ENCODE measurements at places on chromosomes 4 and X.

- no peak for DNase-seq
These were observed 35.1 kb downstream of the SYTL4 start for GRCh38 chrX:100696699-100697351.

GRCh38 chr4:137663251-137664045, 131.2 kb upstream of the PCDH18 start:
- DNase-seq, result peak; percentile 32

DNA sequence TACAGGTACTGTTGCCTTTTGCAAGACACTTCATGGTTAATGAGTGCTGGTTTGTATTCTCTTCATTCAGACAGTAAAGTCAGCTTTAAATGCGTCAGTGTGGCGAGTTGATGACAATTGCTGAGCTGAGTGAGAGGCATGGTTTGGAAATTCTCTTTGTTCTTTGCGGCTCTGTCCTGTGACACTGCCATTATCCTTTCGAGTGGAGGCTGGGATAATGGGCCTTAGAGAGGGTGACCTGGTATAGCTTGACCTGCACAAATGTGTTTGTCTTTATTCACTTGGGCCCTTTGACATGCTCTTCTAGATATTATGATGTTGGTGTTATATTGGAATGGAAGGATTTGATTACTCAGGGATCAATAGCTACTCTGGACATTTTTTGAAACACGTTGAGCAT, 208.5 kb upstream of the FAT1 start:
- no peak for DNase-seq

- DNase-seq, result peak; percentile 47
These were observed 68.8 kb downstream of the ARFIP1 start for GRCh38 chr4:152848508-152848907.

DNA sequence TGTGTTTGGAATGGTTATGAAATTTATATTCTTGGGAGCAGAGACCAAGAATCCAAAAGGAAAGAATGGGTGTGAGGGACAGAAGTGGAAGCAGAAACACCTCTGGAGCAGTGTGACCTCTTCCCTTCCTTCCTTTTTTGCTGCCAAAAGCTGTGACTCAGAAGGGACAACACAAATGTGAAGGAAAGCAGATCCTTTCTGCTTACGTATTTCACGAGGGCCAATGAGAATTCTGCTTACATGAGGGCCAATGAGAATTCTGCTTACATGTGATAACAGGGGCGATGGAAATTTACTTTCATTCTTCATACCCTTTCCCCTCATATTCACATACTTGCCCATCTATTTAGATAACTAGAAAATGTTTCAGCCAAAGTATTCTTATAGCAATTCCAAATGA, 404.6 kb downstream of the PRDM5 start:
- DNase-seq, result peak; percentile 43

- DNase-seq, result no peak
These were observed 520.1 kb upstream of the FRG1 start for GRCh38 chr4:189420572-189420971.

DNA sequence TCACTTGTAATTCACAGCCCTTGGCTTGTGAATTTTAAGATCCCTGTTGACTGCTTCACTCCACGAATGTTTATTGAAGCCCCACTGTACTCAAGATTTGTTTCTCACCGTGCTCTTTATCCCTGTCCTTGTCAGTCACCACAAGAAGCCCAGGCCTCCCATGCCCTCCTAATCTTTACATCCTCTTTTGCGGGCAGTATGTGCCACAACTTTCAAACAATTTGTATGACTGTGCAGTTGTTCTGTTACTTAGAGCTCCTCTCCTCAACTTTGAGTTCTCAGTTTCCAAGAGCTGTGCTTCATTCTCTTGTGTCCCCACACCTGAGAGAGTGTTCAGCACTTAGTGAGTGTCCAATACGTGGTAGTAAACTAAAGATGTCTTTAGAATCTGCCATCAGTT, 467.7 kb downstream of the NKX6-1 start:
- DNase-seq, result no peak

- peak; percentile 35 for DNase-seq
These were observed 49.2 kb upstream of the TLR2 start for GRCh38 chr4:153634738-153635353.

DNA sequence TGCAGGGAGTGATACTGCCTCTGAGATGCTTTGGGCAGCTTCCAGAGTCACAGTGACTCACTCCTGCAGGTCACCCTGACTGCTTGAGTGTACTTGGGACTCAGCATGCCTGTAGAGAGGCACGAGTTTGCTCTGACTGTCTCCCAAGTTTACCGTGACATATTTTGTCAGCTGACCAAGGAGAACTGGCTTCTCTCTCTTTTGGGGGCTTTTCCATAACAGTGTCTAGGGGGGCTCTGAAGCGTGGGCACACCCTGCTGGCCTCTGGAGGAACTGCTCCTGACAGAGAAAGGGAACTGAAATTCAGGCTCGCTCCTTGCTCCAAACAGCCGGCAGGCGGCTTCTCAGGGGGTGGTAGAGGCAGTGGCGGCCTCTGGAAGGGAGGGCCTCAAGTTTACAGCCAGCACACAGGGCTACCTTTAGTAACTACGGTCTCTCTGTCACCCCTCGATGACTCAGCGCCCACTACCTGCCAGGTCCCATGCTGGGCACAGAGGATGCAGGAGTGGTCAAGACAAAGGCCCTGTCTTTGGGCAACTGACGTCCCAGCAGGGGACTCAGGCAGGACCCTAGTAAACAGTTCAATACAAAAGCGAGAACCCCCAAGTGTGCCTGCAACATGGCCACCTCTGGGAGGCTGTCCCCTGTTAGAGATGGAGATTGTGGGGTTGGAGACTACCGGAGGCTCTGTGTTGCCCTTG, 17.8 kb downstream of the ZNF185 start:
- DNase-seq, result peak; percentile 33

DNA sequence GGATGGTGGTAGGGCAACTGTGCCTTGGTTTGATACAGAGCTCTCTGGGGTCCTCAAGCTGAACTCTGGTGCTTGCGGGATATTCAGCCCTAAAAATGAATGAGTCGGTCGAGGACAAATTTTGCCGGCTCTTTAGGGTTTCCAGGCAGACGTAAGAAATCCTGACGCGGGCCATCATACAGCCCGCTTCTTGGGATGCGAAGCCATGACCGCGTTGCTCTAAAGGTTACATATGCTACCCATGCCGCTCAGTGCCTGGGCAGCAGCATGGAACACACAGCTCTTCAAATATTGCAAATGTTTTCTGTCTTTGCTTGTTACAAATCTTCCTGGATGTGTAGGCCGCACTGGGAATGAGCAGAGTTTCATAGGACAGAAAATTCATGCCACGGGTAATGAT, 55.6 kb downstream of the NBDY start:
- DNase-seq, result no peak

GRCh38 chr4:97411356-97411755, 731.9 kb downstream of the STPG2 start:
- no peak for DNase-seq

DNA sequence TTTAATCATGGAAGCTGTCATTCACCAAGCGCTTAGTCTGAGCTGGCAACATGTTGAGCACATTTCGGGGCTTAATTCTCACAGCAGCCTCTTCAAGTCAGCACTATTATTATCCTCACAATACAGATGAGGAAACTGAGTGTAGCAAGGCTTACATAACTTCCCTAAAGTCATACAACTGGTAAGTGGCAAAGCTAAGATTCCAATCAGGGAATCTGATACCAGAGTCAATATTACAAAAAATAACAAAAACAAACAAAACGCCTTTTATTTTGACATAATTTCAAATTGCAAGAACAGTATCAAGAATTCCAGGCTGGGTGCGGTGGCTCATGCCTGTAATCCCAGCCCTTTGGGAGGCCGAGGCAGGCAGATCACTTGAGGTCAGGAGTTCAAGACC, 120.4 kb upstream of the DUSP21 start:
- no peak for DNase-seq

GRCh38 chr4:15794426-15794825, 16.3 kb downstream of the CD38 start:
- no peak for DNase-seq

DNA sequence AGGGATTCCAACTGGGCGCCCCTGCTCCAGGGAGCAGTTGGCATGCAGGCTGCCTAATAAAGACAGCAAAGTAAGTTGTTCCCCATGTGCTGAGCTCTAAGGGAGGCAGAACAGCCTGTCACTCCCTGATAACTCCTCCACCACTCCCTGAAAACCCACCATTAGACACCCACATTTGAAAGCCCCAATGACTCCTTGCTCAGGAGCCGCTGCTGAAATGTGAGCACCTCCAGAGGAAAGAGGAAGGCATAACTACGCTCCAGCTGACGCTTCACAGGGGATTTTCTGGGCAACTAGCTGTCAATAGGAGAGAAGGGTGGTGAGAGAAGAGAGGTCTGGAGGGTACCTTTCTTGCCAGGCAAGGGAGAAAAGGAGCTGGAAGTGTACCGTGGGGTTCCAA, 62.5 kb downstream of the NPY1R start:
- no peak for DNase-seq

DNA sequence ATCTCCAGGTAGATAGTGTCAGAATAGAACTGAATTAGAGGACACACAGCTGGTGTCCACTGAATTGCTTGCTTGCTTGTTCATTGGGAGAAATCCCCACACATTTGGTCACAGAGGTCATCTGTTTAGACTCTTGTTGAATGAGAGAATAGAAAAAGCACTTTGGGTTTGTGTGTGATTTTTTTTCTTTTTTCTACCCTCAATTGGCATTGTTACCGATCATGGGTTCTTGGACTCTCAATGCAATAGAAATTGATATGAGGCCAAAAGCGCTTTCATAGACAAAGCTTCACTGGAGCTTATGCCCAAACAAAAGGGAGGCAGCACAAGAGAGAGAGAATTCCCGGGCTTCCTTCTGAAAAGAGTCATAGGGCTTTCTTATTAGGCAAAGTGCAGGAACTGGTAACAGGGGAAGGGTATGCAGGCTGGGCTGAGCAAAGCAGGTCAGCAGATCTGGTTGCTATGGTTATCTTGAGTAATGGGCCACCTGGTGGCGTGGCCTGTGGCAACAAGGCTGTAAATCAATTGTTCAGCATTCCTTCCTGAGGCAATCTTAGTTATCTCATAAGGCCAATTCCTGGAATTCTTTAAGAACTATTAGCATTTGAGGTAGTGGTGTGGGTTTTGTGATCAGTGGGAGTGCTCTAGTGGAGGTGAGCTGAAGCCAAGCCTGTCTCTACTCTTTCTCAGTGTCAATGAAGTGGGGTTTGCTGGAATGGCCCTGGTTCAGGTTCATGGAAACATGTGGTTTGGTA, 5.3 kb upstream of the GPR82 start:
- DNase-seq, result peak; percentile 86

DNA sequence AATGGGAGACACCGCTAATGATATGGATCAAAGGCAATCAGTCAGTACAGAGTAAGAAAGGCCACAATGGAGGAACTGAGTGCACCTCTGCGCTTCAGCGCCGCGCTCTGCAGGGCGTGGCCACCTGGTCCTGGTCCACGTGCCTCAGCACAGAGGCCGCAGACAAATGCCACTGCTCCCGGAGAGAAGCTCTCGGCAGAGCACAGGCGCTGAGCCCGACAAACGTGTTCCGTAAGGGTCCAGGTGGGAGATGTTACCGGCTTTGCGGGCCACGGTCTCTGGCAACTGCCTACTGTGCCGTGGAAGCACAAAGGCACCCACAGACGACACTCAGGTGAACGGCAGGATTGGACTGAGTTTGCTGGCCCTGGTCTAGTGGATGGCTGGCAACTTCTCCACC, 68.9 kb downstream of the ACOX3 start:
- DNase-seq, result no peak

DNA sequence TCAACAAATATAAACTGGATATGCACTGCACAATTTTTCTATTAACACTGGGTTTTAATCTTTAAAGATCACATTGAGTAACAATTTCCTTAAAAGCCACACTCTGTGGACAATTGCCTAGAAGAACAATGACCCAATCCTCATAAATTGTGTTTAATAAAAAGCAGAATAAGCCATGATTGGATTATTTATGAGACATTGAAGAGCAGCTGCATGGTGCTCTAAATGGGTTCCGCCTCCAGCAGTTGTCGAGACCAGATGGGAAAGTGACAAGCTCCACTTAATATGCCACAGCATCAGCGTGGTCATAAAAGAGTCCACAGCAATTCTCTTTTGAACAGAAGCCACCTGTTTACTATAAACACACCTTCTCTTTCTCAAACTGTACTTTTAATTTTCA, 635.2 kb upstream of the FRG1 start:
- no peak for DNase-seq

- peak; percentile 92 for DNase-seq
These were observed 28.2 kb downstream of the ANXA5 start for GRCh38 chr4:121668368-121669162.

DNA sequence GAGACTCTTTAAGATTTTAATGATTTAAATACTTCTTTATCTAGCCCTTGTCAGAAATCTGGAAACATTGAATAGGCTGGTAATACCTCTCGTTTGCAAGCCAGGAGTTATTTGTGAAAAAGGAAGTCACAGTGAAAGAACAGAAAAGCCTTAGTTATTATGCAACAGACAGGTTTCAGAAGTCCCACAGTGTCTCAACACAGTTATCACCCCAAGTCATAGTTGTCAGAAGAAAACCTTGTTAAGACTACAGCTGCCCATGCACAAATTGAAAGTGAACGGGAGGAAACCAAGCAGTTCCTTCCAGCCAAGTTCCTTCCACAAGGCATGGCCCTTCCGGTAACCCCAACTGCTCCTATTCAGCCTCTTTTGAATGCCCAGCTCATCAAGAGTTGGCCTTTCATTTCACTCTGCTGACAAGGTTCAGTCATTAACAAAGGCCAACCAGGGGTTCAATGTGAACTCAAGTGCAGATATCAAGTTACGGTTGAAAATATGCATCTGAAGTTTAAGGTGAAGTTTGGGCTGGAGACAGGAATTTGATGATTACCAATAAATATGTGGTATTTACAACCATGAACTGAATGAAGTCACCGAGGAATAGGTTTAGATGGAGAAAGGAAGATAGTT, 15.6 kb downstream of the ALPK1 start:
- no peak for DNase-seq

- peak; percentile 43 for DNase-seq
These were observed at the start of gene UNC5C for GRCh38 chr4:95548738-95549245. TSS of gene UNC5C (minus strand) at chr4:95548973.

- no peak for DNase-seq
These were observed 717.6 kb upstream of the HS3ST1 start for GRCh38 chr4:12146339-12146738.

- no peak for DNase-seq
These were observed 37.7 kb downstream of the ANTXR2 start for GRCh38 chr4:80035336-80035735.

- no peak for DNase-seq
These were observed 14.1 kb downstream of the PSAPL1 start for GRCh38 chr4:7420661-7421040.

DNA sequence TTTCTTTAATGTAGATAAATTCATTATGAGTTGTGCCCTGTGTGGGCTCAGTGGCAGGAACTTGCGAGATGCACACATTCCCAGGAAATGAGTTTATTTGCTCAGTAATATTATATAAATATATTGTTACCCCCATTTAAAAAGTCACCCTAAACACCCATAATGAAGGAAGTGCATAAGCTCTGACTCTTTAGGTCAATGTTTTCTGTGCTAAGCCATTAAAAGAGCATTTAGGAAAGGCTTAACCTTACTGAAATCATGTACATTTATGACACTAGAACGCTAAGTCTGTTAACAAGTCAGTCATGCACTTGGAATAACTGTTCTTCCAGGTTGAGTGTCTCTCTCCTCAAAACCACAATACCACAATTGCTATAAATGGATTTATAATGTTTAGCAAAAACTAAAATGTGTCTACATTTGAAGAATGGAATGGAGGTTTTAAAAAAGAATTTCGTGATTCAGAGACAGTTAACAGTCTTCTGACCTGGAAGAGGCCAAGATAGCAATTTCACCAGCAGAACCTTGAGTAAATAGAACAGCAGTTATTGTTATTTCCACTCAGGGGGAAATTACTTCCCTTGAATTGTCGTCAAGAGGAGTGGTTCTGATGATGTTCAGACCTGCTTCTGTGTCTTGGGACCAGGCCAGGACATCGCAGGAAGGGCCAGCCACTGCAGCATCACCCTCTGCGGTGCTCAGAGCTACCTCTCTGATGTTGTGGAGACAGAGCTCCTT, 91.1 kb upstream of the VEGFC start:
- peak; percentile 95 for DNase-seq

All from amniotic epithelial cell (primary cell).